CD4-positive, alpha-beta T cell treated with Interleukin-4 for 4 hours (primary cell): ENCODE measurements at places on chromosomes 5 and 9.

DNA sequence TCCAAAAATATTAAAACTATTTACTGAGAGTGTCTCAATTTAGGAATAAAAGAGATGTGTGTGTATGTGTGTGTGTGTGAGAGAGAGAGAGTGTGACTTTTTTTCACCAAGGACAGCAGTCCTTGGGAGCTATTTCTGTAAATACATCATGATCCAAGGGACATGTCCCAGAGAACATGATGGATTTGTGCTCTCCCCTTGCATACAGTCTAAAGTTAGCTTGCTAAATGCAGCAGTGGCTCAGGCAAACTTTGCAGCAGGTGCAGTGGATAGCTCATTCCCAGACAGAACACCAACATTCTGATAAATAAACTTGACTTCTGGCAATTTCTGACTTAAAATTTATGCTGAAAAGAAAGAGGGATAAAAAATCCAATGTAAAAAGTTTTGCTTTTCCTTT is 55.4 kb upstream of the SGCD start:
- DNase-seq: no peak

- DNase-seq: no peak
Observed at GRCh38 chr5:171586436-171586835, 167.0 kb downstream of the FGF18 start.

DNA sequence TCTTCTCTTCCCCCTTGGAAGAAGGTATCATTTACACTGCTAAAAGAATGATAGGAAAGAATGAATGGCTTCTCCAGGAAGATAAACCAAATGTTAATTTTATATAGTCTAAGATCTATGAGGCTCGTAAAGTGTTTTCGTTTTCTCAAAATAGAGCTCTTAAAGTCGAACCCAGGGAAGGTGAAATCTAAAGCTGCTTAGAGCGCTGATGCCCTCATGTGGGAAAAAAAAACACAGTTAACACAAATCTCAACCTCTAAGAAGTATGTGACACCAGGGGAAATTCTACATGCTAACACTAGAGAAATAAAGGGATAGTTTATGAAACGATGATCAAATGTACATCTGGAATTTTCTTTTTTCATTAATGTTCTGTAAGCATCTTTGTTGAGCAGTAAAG is 257.9 kb downstream of the RASEF start:
- no peak for DNase-seq

GRCh38 chr5:141814064-141814964 is 63.9 kb downstream of the PCDH1 start:
- DNase-seq: peak; percentile 32

- no peak for DNase-seq
Observed at GRCh38 chr5:115317320-115317719, 20.9 kb upstream of the CCDC112 start.

- DNase-seq: no peak
Observed at GRCh38 chr9:121253821-121254501, 14.0 kb upstream of the GSN start.

- no peak for DNase-seq
Observed at GRCh38 chr5:109388407-109388806, 21.4 kb downstream of the PJA2 start.

DNA sequence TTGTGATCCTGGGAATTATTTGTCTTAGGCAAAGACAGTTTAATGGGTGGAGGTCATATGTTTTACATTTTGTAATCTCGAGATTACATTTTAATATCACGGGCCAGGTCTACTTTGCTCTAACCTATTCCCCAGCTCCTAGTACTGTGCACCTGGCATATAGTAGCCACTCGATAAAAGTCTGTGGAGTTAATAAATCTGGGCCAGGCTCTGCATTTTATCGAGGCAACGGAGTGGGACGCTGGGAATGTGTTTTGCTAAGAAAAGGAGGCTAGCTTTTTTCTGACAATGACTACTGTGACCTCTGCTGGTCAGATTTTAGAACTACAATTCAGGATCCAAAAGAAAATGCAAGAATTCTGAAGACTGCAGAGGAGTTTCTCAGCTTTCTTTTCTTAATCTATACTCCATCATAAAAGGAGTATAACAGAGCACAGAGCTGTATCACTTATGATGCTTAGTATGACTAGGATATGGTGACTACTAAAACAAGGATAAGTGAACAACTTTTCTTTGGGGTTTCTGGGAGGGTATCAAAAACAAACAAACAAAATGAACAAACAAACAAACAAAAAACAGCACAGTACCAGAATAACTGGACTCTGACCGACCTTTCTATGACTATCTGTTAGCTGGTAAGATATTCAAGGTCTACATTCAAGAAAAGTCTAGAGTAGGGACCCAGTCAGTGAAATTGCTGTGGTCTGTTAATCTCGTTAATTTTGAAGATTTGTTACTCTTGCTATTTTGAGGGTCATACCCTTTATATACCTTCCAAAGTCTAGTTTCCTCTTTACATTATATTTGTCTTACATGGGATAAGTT is 46.1 kb upstream of the CER1 start:
- DNase-seq: peak; percentile 27

DNA sequence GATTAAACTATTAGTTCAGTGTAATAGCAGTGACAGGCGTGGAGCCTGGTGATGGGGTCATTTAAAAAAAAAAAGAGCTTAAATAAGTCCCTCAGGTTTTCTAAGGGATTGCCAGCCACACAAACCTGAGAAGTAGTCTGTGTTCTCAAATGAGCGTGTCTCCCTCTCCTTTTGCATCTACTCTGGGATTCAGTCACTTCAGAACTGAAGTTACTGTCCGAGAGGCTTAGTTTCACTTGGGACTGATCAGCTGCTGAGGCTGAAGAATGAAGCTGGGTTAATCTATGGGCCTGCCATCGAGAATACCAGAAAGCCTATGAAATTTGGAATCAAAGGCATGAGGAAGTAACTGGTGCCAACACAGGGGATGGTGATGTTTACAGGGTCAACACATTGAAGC is 310.1 kb downstream of the ADAMTS6 start:
- no peak for DNase-seq

- DNase-seq: no peak
Observed at GRCh38 chr5:154087260-154087659, 48.5 kb downstream of the MFAP3 start.

- DNase-seq: no peak
Observed at GRCh38 chr9:127520941-127521918, 69.9 kb downstream of the LRSAM1 start.

GRCh38 chr5:181188700-181189362 is 16.2 kb downstream of the TRIM7 start:
- peak; percentile 78 for DNase-seq

DNA sequence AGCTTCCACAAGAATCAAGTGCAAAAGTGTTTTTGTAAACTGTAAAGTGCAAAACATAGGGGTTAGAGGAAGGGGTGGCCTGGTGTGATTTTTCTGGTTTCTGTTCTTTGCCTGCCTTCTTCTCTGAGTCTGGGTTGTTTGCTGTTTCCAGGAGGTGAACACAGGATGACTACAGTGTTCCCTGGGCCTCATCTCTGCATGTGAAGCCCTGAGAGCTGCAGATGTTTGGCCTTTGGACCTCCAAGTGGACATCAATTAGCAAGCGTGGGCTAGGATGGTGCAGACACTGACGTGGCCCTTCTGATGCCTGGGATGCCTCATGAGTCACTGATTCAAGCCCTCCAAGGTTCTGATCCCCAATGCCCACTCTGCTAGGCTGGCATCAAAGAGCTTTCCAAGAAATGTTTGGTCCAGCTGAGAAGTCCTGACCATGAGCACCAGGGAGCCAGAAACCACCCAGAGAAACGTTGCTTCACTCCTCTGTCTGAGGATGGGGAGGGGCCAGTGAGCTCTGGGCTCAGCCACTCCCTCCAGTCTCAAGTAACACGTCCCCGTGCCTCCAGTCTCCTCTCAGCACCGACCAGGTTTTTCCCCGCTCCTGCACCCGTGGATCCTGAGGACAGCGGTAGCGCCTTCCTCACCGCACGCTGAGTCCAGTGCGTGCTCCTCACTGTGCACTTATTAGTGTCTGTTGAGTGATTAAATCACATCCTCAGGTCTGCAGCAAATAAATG is 7.6 kb downstream of the IL9 start:
- DNase-seq: no peak

DNA sequence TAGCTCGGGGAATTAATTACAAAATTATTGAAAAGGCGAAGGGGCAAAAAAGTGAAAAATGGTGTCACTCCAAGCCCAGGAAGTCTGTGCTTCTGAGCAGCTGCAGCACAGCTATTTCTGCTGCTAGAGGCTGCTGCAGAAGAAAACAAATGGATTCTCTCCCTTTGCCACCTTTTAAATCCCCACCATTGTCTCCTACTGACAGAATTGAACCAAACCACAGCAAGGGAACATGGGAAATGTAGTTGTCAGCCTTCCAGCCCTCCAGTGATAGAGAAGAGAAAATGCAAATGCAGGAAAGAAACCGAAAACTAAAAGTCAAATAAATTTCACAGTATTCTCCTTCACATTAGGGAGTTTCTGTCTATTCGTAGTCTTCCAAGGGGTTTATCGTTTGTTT is 33.4 kb upstream of the CDC42SE2 start:
- no peak for DNase-seq

GRCh38 chr5:158120760-158121159 is 261.8 kb upstream of the CLINT1 start:
- DNase-seq: no peak

DNA sequence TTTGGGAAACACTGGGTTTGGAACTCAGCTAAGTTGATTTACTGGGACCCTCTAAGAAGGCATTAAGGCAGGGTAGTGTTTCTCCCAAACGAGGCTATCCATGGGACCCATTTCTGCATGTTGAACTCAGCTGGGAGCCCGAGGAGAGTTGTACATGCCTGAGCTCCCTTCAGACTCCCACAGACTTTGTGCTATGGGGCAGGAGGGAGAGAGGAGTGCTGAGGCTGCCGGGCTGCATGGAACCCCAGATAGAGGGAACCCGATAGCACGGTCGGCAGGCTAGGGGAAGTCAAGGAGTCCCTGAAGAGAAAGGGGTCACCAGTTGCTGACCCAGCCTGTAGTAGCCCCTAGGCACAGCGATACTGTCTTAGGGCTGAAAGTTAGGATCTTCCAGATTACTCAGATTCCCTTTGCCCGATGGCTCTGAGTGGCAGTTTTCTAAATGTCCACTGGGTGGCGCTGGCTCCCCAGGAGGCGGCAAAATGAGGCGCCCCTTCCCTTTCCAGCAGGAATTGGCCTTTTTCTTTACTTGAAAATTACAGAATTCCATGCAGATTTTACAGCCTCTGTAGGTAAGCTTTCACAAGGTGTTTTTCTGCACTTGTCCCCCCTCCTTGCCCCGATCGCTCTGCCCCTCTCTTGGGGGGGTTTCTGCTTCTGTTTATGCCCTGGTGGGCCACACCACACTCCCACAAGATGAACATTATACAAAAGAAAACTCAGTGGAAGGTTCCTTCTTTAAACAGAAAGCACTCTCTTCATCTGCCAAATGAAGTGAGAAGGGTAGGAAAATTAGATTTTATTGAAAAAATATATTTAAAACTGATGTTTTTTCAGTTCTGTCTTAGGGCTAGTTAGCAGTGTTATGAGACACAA is 17.8 kb downstream of the NANS start:
- peak; percentile 76 for DNase-seq
